Activated CD4-positive, alpha-beta T cell treated with anti-CD3 and anti-CD28 coated beads for 4 hours (primary cell): ENCODE measurements at places on chromosomes 12 and 14.

GRCh38 chr14:64279704-64280668 lies 14.2 kb downstream of the ESR2 start:
- no peak for DNase-seq

DNA sequence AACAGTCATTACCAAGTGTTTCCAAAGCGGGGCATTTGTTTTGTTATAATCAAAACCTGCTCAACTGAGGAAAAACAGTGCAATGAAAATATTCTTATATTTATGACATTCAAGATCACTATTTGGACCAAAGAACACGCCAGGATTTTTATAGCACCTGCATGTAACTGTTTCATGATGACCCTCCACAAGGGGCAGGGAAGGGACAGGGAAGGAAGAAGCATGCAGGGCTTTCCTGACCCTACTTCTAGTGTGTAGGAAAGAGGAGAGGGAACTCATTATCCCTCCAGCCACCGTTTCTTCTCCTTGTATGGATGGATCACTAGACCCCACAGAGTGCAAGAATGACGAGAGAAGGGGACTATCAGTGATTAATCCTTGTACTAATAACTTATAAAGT lies 49.4 kb downstream of the SPPL3 start:
- DNase-seq, result no peak

- no peak for DNase-seq
Observed at GRCh38 chr14:53391156-53391555, 238.0 kb upstream of the DDHD1 start.

GRCh38 chr12:103799504-103799856 lies 41.6 kb downstream of the NT5DC3 start:
- DNase-seq, result no peak

DNA sequence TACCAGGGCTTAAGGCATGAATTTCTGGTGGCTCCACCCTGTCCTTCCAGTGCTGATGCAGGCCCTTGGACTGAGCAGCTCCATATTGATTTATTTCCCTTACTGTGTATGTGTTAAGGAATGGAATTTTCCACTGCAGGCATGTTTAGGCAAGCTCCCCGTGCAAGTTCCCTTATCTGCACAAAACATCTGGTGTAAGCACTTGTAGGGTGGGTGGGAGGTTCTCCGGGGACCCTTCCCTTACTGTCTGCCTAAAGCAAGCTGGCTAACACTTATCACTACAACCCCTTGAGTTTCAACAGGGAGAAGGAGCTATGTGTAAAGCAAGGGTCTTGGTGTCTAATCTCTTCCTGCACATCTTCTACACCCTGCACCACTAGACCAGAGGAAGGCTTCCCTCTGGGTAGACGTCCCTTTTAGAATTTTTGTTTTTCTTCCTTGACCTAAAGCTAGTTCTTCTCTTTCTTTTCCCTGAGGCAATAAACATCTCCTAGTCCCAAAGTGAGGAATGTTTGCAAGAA lies 22.0 kb upstream of the DRAM1 start:
- DNase-seq, result no peak

GRCh38 chr14:37596790-37597472 lies 1.5 kb downstream of the TTC6 start:
- no peak for DNase-seq

- no peak for DNase-seq
Observed at GRCh38 chr14:78637908-78638475, 467.8 kb downstream of the NRXN3 start.

DNA sequence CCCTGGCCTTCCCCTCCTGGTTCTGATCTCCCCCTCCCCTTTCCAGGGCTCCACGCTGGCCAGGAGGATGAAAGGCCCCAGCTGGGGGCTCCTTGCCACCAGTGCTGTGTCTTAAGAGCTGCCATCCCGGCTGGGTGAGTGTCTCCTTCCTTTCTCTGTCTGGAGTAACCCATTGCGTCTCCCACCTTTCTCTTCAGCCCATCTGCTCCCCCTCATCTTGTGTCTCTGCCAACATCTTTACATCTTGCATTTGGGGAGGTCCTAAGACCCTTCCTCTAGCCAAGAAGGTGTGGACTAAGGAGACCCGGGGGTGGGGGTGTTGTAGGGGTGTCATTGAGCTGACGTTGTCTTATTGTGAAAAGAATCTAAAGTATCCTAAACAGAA lies 505 bp downstream of the BCL2L2 start:
- DNase-seq, result no peak

GRCh38 chr14:92539875-92540274 lies 26.3 kb downstream of the RIN3 start:
- no peak for DNase-seq

DNA sequence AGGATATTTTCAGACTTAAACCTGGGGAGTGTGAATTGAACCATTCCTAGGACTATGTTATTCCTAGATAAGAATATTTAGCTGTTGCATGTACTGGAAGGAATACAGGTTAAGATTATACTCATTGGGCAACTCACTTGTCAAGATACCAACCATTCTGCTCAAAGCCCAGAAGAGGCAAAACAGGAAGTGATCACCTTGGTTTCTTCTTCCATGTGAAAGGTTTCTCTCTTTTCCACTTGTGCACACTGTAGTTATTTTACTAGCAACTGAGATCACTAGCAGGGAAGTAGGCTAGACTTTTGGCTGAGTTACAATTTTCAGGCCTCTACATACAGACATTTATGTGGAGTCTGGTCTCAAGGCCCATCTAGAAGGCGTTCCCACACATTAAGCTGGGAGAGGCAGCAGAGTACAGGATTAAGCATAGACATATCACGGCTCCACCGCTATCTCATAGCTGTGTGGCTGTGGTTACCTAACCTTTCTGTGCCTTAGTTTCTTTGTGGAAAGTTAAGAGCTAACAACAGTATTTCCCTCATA lies 83.9 kb upstream of the FERMT2 start:
- DNase-seq, result no peak

GRCh38 chr12:92030618-92031017 lies 115.0 kb downstream of the BTG1 start:
- DNase-seq, result peak; percentile 55
